ENCODE measurements at places on chromosomes 6 and 20.

GRCh38 chr6:17097982-17098381, 3.9 kb upstream of the STMND1 start:
- DNase-seq = no peak

GRCh38 chr6:83615025-83615999, 93.6 kb downstream of the SNAP91 start:
- peak; percentile 40 for DNase-seq

GRCh38 chr6:153771577-153771976, 267.5 kb upstream of the OPRM1 start:
- no peak for DNase-seq

GRCh38 chr20:61322151-61322865, 70.2 kb downstream of the CDH4 start:
- DNase-seq = no peak

DNA sequence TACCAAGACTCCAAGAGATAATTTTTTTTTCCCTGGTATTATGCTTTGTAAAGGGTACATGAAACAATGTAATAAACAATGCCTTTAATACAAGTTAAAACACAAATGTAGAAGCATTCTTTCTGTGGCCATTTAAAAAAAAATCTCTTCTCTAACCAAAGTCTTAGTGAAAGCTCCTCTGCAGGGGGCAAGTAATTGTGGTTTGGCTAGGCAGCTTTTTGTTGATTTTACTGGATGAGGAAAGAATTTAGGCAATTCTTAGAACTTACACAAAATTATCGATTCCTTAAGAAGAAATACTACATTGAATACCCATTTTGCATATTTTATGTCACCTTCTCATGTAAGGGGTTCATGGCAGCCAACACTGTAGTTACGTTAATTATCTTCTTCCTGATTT, 12.4 kb downstream of the TFB1M start:
- DNase-seq = no peak

DNA sequence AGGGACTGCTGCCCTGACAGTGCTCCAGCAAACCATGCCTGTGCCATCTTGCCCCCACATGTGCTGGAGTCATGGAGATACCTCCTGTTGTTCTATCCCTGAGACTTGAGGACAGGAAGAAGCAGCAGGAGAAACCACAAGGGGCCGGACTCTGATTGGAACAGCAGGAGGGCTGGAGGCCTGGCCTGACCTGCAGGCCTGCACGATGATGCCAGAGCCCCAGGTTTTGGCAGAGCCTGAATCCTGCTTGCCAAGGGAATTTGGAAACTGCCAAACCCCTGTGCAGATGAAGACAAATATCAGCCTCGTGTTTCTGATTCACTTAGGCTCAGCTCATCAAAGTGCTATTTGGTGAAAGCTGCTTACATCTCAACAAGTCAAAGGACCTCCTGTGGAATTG, 177.6 kb downstream of the MAFB start:
- DNase-seq = no peak

DNA sequence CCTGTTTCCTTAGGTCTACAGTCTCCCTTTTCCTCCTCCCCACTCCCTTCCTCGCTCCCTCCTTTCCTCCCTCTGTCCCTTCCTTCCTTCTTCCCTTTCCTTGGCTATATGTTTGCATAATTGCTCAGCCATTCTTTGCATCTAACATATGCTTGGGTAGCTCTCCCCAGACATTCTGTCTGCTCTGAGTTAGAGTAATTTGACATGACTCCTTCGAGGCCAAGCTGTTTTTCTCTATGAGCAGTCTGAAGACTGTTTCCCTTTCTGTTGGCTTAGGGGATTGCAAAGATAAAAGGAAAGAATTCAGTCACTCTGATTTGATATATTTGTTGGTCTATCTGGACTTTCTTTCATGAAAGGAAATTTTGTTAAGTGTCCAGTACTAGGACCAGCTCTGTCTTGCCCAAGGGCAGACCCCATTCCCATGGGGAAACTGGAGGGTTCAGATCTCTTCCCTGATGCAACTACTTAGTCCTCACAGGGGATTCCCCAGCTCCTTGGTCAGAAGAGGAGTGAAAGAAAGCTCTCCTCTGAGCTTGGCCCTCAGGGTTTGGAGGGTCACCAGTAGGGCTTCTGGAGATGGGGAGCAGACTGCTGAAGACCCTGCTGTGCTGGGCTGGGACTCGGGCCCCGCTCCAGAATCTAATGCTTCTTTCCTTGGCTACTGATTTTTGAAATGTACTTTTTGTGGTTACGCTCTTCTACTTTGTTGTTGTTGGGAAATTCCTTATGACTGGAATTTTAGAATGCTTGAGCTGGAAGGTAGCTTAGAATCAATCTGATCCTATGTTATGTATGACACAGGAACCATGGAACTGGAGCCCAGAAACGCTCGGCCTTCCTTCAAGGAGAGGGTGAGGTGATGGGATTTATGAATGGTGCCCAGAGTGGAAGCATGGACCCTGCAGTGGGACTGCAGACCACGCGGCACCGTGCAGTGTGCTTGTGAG, 63.7 kb upstream of the SLC22A23 start:
- DNase-seq = no peak

- DNase-seq = no peak
Measured at GRCh38 chr6:22248513-22249308, 48.1 kb downstream of the PRL start.

- no peak for DNase-seq
Measured at GRCh38 chr20:51955756-51956155, 153.4 kb upstream of the SALL4 start.

DNA sequence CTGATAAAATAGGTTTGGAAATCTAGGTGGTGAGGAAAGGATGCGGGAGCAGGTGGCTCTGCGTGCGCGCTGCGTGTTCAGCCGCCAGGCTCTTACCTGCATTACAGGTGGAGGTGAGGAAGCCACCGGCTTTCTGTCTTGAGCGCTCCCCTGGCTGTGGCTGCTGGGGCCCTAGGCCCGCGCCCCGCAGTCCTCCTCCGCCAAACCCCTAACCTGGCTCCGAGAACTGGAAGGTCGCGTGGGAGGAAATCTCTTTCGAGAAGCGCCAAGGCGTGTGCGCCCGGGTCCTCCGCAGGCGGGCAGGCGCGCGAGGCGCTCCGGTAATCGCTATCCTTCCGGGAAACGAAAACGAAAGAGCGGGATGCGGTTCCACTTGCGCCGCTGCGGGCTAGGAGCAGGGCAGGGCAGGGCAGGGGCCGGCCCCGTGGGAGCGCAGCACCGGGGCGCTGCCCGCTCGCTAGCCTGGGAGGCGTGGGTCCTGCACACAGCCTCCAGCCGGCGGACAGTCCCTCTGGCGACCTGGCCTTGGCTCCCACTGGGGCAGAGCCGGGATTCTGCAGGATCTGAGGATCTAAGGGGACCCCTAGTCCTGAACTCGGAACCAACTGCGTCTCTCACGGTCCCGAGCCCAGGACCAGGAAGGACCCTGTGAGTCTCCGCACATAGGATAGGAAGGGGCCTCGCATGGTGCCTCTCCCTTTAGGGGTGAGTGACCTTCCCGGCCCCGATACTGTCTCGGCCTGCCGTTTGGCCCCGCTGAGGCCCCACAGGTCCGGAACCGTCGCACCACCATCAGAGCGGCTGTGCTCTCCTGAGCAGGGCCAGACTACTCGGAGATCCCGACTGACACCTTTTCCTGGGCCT, at the start of gene ETV7:
TSS of gene ETV7 (minus strand) at position 230 of the 864 bp plus-strand sequence. CDS start at position 102, 128 bp downstream.
- no peak for DNase-seq

GRCh38 chr20:51396365-51396909, 146.1 kb downstream of the NFATC2 start:
- no peak for DNase-seq

DNA sequence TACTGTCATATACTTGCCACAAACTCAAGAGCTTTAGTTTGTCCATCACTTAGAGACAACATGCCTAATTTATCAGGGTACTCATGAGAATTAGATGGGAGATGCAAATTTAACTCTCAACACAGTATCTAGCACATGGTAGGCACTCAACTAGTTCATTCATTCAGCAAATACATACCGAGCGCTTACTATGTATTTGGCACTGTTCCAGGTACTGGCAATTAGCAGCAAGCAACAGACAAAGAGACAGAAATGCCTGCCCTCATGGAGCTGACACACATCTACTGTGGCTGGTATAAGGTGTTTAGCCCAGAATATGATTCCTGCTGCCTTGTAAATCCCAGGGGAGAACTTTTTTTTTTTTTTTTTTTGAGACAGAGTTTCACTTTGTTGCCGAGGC, 4.8 kb downstream of the MICAL1 start:
- no peak for DNase-seq

- no peak for DNase-seq
Measured at GRCh38 chr20:24011282-24011681, 22.7 kb upstream of the GGTLC1 start.

Measured in NCI-H1105 (cell line).